Natural killer cell treated with Interleukin-12 subunit alpha and Interleukin-12 subunit beta and Interleukin-15 and Interleukin-18, amount 100 ng/mL, for 72 hours (primary cell): ENCODE measurements at places on chromosomes 6 and 20. TPM values are rescaled to one million over a fixed set of nuclear protein-coding genes. Genes with fewer than 3 reads are reported as not detected.
A peak's percentile ranks its signal among the peaks of the same experiment; 100 is the strongest.

Gene RAB44
- 4.1 TPM for total RNA-seq

Gene SYCP2
- total RNA-seq, result 1.4 TPM

GRCh38 chr20:438571-439469, 23.5 kb downstream of the TBC1D20 start:
- DNase-seq, result peak; percentile 86

DNA sequence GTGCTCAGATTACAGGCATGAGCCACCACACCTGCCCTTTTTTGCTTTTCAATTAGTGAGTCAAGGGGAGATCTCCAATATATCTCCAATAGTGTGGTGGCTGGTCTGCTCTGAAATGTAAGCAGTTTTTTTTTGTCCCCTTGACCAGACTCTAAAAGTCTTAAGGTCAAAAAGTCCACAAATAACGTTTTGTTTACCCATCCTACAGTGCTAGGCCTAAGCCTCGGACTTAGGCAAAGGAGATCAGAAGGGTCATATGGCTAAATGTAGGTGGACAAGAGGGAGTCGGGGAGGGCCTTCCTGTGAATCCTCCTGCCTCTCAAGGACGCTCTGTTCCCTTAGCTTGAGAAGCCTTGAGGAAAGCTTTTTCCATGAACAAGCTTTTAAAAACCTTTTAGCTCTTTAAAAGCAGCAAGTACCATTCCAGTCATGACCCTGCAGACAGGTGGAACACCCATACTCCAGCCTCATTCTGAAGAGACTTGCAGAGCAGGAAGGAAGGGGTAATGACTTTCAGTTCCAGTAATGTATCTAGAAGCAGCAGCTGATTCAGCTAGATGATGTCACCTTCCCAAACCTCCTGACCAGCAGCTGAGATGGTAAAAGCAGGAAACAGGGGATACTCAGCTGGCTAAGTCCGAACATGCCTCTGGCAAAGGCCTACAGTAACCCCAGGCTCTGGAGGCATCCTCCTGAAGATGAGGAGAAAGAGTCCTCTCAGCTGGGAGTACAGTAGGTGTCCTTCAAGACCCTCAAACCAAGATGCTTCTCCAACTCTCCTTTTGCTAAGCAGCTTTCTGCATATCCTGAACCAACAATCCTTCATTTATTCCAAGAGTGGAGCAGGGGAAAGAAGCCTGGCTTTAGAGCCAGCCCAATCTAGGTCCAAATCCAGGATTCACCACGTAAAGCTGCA, 23.6 kb downstream of the BCL2L1 start:
- no peak for DNase-seq

DNA sequence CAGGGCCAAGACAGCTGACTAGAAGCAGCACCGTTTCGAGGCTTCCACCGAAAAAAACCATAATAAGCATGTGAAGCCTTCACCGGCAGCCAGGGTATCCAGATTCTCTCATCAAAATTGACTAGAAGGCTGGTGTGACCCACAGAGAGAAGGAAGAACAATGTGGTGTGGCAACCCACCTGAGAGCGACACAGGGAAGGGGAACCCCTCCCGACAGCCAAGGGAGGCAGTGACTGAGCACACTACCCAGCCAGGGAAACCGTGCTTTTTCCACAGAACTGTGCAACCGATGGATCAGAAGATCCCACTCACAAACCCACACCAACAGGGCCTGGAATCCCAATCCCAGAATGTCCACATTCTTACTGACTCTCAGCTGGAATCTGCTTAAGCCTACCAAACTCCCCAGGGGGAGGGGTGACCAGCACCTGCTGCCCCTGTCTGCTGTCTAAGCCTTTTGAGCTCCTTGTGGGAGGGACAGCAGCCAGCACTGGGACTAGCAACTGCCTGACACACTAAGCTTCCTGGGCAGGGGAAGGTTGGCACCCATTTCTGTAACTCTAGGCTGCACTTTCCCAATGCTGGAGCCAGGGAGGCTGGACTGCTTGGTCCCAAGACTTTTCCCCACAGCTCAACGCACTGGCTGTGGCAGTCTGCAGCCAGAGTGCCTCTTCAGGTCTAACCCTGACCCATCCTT, 231.9 kb upstream of the FAM83B start:
- no peak for DNase-seq

DNA sequence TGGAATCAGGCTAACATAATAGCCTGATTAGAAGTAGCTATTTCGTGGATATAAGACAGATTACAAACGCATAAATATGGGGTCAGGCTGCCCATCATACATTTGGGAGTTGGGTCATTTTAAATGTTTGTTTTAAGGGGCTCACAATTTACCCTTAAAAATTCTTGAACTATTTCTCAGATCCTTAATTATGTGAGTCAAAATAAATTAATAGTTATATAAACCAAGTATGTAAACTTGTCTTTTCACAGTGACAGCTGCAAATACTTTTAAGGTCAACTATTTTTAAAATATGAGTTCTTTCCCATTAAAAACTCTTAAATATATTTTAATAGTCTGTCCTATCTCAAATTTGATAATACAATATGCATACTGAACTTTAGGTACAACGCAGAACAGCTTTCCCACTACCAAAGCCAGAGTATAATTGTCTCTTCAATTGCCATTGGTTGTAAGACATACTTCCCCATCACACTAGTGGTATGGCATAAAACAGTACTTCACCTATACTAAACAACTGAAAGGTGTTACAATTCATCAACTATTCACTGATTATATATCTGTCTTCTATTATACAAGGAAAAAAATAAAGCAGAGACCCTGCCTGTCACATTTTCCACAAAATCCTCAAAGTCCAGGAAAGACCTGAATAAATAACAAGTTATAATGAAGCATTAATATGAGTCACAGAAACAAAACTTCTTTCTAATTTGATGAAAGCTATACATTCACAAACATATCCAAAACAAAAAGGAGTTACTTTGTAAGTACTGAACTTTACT, 80.8 kb upstream of the COL21A1 start:
- no peak for DNase-seq

Gene OR2H2
- not detected for total RNA-seq

GRCh38 chr6:52216932-52217575, 27.2 kb downstream of the IL17F start:
- no peak for DNase-seq

Gene IFNGR1
- total RNA-seq, result 31.9 TPM

DNA sequence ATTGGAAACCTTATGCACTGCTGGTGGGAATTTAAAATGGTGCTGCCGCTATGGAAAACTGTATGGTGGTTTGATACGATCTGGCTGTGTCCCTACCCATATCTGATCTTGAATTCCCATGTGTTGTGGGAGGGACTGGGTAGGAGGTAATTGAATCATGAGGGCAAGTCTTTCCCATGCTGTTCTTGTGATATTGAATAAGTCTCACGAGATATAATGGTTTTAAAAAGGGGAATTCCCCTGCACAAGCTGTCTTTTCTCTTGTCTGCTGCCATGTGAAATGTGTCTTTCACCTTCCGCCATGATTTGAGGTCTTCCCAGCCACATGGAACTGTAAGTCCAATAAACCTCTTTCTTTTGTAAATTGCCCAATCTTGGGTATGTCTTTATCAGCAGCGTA, 4.9 kb downstream of the TAP2 start:
- DNase-seq, result no peak

Gene CNKSR3
- total RNA-seq, result not detected

DNA sequence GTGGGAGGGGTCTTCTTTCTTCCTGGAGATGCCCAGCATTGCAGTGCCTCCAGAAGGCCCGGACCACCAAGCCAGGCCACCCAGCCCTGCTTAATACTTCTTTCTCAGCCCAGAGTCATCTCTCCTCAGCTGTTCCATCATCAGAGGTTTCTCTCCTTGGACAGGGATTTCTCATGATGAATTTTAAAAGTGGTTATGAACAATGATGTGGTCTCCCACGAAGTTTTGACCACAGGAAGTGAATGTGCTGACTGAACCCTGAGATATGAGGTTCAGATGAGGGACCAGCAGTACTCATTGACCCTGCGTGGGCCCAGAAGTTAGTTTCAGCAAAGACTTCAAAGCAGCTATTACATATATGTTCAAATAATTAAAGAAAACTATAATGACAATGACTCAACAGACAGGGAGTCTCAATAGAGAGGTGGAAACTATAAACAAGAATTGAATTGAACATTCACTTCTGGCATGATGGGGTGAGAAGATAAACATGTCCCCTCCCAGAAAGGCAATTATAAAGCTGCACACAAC, 114.5 kb upstream of the SLC22A16 start:
- DNase-seq, result no peak

DNA sequence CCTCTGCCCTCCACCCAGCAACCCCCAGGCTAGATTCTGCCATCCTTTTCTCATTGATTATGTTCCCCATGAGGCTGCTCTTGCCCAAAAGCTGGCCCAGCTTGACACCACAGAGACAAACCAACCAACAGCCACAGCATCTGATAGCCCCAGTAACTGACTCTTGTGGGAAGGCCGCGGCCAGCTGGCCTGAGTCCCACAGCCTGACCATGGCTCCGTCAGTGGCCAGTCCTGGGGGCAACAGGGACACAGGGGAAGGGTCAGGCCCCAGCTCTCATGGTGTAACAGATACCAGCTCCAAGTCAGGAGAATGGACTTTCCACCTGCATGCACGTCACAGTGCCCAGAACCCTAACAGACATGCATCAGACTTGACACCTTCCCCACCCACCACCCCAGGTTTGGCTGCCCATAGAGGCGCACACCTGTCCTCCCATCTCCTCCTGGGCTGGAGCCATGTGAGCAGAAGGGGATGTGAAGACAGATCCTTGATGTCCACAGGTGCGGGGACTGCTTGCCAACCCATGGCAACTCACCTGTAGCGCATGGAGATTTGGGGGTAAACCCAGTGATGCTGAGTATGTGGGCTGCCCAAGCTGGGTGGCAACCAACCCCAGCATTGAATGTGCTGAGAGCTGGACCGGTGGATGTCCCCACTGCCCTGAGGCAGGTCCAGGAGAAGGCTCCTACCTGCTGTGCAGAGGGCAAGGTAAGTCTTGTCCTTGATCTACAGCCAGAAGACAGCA, 18.8 kb downstream of the RIPOR3 start:
- DNase-seq, result no peak

- no peak for DNase-seq
Measured at GRCh38 chr20:44861531-44862006, 23.9 kb upstream of the YWHAB start.

Gene ETV7
- 6.9 TPM for total RNA-seq

- DNase-seq, result no peak
Measured at GRCh38 chr6:41975276-41975675, 33.7 kb upstream of the CCND3 start.

Gene DAAM2
- not detected for total RNA-seq

Gene OPRM1
- total RNA-seq, result not detected

- no peak for DNase-seq
Measured at GRCh38 chr20:6855104-6855503, 87.6 kb downstream of the BMP2 start.

DNA sequence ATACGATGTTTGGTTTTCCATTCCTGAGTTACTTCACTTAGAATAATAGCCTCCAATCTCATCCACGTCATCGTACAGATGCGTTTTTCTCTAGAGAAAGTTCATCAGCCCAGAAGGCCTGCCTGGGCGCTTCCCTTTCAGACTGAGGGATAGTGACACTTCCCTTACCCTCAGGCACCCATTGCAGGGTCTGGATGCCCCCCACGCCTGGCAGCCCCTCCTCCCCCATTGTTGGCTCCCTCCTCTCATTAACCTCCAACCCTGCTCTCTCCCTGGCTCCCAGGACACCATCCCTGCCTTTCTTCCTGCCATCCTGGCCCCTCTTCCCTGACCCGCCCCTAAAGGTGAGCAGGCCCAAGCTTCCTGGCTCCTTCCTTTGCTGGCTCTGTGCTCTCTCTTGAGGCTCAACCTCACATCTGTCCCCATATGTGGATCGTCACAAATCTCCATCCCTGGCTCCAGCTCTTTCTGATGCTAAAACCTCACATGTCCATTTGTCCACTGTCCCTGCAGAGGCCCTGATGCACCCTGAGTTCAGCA, 145.2 kb downstream of the SYCP2 start:
- DNase-seq, result no peak

DNA sequence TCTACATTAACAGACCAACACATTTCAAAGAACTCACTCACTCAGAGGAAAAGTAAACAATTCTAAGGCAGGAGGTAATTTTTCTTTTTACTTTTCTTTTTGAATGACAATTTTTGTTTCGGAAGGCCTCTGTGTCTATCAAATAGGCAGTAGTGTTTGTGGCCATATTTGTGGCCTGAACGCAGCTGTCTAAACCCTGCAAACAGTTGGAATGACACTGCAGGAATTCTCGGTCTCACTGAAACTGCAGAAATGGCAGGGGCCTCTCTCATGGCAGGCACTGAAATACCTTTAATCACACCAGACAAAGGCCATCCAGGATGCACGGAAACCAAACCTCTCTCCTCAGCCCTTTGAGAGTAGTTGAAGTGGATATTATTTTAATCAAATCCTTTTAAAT, 30.4 kb downstream of the FYN start:
- no peak for DNase-seq

DNA sequence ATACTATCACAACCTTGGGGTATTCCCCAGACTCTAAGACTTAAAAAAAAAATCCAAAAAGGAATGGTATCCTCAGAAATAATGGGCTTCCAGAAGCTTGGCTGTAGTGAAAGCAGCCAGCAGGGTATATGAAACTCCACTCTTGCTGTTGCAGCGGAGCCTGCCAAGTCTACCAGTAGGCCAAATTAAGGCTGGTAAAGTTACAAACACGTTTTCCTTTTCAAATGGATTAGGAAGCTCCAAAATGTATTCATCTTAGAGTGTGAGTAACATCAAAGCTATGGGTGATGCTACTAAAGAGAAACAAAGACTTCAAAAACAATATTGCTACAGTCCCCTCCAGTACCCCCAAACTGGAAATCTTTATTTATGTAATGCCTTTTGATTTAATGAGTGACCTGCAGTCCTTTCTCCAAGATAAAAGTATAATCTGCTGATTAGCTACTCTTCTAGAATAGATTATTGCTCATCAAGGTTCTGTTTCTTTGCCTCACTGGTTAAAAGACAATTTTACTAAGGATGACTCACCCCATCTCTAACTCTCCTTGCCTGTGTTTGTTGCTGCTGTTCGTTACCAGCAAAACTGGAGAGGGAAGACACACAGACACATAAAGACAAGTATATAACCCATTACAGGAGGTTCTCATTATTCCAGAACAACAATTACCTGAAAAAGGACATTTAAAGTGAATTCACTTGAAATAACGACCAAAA, 84.9 kb downstream of the BTBD9 start:
- no peak for DNase-seq
